Neural crest cell (in vitro differentiated cells): ENCODE measurements at places on chromosomes 13 and 19.

- DNase-seq: no peak
These were observed 31.1 kb downstream of the ADGRL1 start for GRCh38 chr19:14174883-14175282.

DNA sequence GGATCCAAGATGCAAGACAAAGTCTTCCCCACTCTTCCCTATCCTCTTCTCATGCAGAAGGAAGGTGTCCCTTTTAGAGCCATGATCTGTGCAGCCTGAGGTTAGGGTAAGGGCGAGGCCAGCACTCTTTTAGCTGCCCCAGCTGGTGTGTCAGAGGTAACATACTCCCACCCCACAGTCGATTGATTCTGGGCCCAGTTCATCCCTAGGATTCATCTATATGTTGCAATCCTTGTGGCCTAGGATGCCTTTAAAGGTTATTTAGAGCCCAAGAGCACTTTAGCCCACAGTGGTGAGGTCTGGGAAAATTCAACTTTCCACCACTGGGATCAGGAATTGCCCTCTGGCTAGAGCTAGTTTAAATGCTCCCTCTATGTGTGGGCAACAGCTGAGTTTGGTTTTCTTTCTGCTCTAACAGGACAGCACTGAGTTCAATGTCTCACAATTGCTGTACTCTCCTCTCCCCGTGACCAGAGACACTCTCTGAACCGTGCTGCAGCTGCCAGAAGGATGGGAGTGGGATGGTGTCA is 201.3 kb upstream of the SERP2 start:
- no peak for DNase-seq

- DNase-seq: no peak
These were observed 311.9 kb downstream of the MTUS2 start for GRCh38 chr13:29131881-29132668.

DNA sequence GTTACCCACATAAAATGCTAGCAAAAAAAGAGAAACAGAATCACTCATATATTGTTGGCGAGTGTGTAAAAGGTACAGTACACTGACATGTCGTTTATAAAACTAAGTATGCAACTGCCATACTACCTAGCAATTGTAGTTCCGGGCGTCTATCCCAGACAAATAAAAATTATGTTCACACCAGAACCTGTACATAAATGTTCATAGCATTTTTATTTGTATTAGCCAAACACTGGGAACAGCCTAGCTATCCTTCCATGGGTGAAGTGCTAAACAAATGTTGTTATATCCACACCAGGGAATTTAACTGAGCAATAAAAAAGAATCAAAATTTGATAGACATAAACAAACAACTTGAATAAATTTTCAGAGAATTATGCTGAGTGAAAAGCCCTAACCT is 28.9 kb upstream of the POSTN start:
- DNase-seq: no peak

GRCh38 chr13:55963934-55964333 is 1176.8 kb upstream of the PRR20A start:
- no peak for DNase-seq
